Stimulated activated CD4-positive, alpha-beta T cell treated with anti-CD3 and anti-CD28 coated beads, Interleukin-1b, Interleukin-23, amount 100 ng/mL, for 1 hour (primary cell): ENCODE measurements at places on chromosomes 3 and 15.

DNA sequence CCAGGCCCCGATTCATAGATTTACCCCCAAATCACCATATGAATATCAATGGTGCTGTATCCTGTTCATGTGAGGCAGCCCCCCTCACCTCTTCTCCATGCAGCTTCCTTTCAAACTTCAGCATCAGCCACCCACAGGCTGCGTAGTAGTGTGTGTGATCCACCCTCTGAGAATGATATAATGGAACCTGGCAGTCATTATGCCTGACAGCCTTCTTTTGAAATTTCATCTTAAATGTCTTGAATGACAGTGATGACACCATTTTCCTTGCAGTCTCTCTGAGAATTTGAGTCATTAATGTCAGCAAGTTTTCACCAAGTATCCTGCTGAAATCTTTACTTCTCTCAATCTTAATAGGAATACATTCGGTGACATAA lies 3.5 kb upstream of the CLRN1 start:
- no peak for DNase-seq

GRCh38 chr15:79501086-79501485 lies 69.0 kb downstream of the MINAR1 start:
- no peak for DNase-seq

- no peak for DNase-seq
These were observed 10.7 kb upstream of the TRPM7 start for GRCh38 chr15:50697109-50697797.

- no peak for DNase-seq
These were observed 68.1 kb upstream of the NMNAT3 start for GRCh38 chr3:139745831-139746230.

- DNase-seq: no peak
These were observed 19.2 kb upstream of the LOXL1 start for GRCh38 chr15:73907035-73907408.

- peak; percentile 8 for DNase-seq
These were observed 106.3 kb downstream of the ZBTB20 start for GRCh38 chr3:115040673-115041286.

GRCh38 chr3:48151807-48152427 lies 36.3 kb downstream of the CDC25A start:
- DNase-seq: no peak

GRCh38 chr3:79414806-79415205 lies 353.0 kb downstream of the ROBO1 start:
- no peak for DNase-seq

DNA sequence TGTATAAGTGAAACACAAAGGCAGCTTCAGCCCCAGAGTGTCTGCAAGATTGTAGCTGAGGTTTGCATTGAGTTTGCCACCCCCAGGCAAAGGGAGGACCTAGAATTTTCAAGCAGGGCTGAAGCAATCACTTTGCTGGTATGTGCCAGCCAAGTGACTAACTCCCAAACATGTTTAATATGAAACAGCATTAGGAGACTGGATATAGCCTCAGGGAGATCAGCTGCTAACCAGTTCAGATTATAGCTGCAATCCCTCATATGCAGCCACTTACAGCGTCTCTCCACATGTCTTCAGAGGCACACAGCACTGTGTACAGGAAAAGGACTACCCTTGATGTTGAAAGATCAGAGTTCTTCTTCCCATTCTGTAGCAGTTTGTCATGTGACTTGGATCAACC lies 38.4 kb upstream of the PPP2R3A start:
- DNase-seq: no peak

- DNase-seq: no peak
These were observed 142.4 kb upstream of the KCNMB2 start for GRCh38 chr3:178393824-178394223.

GRCh38 chr3:31534065-31534425 lies 1.3 kb downstream of the STT3B start:
- no peak for DNase-seq

GRCh38 chr15:57195326-57195725 lies 181.0 kb upstream of the CGNL1 start:
- no peak for DNase-seq

- DNase-seq: no peak
These were observed 3.2 kb downstream of the DUOX1 start for GRCh38 chr15:45132844-45133560.

- no peak for DNase-seq
These were observed 141.7 kb downstream of the ITPR1 start for GRCh38 chr3:4634894-4635293.

- no peak for DNase-seq
These were observed 250.6 kb upstream of the LYSMD4 start for GRCh38 chr15:99983886-99984286.

GRCh38 chr3:15113471-15113870 lies 14.5 kb upstream of the RBSN start:
- DNase-seq: no peak

DNA sequence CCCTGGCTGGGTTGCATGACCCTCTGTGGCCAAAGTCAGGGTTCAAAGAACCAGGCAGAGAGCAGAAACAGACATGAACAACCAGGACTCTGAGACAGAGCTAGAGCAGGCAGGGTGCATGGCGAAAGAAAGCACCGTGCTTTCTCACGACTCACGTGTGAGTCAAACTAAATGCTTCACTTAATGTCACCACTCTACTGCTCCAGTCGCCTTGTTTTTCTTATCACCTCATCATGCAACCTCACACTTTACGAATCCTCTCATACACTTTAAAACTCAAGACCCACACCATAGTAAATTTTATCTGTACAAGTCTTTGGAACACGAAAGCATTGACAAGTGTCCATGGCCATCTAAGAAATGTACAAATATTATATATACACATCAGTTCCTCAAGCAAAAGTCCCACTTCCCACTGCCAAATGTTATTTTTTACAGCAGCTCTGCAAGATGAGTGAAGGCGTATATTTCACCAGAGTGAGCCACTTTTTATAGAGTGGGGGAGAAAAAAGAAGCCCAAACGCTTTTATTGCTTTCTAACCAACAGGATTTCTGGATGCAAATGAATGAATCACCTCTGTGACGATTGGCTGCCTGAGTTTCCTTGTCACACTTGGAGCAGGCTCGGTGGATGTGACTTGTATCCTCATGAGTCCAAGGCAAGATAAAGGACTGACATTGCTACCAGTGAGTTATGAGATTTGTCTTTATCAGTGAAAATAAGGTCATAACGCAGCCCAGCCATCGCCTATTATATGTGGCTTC lies 16.0 kb upstream of the MEGF11 start:
- no peak for DNase-seq

DNA sequence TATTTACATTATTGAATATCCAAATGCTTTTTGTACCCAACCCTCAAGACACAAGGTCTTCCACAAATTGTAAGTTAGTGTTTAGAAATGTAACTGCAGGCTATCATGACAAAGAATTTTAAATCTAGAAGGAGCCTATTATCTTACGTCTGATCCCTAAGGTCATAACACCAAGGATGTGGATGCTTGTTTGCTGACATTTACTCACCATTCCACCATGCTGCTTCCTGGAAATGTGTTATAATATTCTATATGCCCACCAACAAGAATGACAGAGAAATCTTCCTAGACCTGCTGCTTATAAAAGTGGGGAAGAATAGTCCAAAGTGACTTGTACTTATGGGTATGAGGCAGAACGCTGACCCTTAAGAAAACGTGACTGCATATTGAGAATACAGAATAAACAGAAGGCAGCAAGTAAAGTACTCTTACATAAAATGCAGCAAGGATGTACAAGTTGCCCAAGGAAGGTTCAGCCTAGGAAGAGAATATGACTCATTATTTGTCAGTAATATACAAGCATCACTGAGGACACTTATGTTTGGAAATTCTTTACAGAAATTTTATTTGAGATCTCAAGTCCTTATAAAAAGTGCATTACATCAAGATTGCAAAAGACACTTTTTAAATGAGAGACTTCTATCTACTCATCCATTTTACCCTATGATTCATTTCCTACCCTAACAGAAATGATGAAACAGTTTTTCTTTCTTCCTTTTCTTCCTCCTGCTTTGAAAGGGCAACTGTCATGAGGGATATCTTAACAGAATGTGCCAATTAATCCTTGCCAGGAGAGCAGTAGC lies 59.6 kb downstream of the ESYT3 start:
- no peak for DNase-seq
